ENCODE measurements at places on chromosomes 11 and 22.
A peak's percentile ranks its signal among the peaks of the same experiment; 100 is the strongest.

- peak; percentile 67 for DNase-seq
Measured at GRCh38 chr11:47917599-47918369, 62.6 kb upstream of the PTPRJ start.

GRCh38 chr11:3609416-3610265 lies 32.2 kb downstream of the ART5 start:
- peak; percentile 23 for DNase-seq

DNA sequence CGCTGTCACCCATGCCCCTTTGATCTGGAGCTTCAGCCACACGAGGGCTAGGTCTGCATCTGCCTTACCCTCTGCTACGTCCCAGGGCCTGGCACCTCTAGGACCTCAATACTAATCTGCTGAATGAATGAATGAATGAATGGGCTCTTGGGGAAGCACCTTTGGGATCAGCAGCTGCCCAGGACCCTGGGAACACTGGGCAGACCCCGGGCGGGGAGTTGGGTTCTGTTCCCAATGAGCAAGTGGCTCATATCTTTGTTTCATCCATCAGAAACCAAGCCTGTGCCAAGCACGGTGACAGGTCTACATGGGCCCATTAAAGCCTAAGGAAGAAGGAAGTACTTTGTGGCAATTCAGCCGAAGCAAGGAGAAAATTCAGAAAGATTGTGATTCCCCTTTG lies 41.5 kb upstream of the SHISAL1 start:
- no peak for DNase-seq

DNA sequence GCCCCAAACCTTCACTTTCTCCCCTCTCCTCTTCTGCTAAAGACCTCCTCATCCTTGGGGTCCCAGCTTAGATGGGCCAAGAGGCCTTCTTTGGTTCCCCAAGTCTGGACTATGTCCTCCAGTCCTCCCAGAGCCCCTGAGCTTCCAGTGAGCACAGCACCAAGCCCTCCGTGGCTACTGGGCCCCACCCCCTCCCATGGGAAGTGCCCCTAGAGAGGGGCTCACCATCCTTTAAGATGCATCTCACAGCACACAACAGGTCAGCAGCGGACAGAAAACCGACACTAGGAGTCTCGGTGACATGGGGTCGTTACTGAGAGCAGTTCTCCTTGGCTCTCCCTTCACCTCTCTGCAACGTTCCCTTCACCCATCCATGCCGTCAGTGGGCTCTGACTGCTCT lies 2.7 kb downstream of the LRRC32 start:
- DNase-seq, result no peak

- DNase-seq, result no peak
Measured at GRCh38 chr11:65797711-65798110, 10.8 kb downstream of the OVOL1 start.

- DNase-seq, result no peak
Measured at GRCh38 chr11:64745521-64746328, 1.8 kb upstream of the RASGRP2 start.

- DNase-seq, result no peak
Measured at GRCh38 chr22:50136581-50137015, 33.9 kb upstream of the PANX2 start.

- no peak for DNase-seq
Measured at GRCh38 chr11:47131136-47131535, 45.5 kb downstream of the ARFGAP2 start.

- no peak for DNase-seq
Measured at GRCh38 chr22:41772198-41772597, 28.3 kb upstream of the CCDC134 start.

DNA sequence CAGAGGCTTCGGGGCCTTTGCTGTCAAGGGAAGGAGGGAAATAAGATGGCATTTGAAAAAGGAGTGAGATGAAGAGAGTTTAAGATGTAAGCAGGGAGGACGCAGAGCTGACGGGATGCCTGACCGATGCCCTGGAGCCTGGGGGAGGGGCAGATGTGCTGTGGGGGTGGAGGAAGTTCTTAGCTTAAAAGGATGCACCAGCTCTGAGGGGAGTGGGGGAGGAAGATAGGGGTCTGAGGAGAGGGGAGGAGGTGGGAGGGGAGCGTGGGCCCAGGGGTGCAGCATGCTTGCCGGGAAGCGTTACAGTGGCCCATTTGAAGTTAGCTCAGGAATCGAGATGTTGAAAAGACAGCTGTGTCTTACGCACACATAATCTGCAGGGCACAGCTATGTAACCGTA lies 56.3 kb downstream of the RPS6KA4 start:
- DNase-seq, result no peak

DNA sequence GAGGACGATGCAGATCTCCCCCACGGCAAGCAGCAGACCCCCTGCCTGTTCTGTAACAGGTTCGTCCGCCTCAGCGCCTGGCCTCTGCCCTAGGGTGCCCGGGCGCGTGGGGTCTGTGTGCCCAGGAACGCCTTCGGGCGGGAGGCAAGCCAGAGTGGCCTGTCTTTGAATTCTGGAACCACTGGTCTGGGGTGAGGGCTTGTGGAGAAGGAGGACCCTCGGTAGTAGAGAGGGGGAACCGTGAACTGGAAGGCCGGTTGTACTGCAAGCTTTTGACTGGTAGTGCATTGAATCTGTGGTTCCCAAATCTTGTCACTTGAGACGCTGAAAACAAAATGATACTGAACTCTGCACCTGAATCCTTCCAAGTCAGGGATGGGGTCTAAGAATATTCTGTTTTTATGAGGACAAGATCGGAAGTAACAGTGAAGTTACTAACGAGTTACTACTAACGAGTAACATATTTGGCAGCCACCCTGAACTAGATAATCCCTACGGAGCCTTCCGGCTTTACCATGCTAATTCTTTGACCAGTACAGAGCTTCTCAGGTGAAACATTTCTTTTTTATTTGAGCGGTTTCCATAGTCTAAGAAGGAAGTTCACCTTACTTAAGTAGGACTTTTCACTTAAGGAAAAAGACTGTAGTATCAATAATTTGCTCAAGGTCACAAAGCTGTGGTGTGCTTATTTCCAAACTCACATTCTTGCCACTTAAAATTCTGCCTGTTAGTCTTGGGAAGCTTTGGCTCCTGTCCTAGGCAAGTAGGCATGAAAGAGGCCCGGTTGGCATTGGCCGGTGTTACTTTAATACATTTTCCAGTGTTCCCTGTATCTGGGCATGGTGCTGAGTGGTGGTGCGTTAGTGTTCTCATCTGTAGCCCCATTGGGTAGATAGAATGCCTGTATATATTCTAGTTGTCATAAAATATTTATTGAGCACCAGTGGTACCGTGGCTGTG lies 860 bp downstream of the PRMT3 start:
- no peak for DNase-seq

- no peak for DNase-seq
Measured at GRCh38 chr11:77425346-77425745, 48.5 kb downstream of the PAK1 start.

GRCh38 chr22:39926753-39927152 lies 25.9 kb downstream of the GRAP2 start:
- no peak for DNase-seq

DNA sequence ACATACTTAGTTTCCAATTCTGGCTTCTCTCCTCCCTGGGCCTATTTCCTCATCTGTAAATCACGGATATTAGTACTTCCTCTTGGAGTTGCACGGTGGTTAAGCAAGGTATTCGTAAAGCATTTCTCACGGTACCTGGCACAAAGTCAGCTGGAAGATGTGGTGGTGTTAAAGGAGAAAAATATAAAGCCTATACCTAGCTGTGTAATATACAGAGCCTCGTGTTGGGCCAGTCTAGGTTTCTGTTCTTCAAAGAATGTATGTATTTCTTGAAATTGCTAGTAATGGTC lies 47.2 kb downstream of the DBX1 start:
- peak; percentile 19 for DNase-seq

DNA sequence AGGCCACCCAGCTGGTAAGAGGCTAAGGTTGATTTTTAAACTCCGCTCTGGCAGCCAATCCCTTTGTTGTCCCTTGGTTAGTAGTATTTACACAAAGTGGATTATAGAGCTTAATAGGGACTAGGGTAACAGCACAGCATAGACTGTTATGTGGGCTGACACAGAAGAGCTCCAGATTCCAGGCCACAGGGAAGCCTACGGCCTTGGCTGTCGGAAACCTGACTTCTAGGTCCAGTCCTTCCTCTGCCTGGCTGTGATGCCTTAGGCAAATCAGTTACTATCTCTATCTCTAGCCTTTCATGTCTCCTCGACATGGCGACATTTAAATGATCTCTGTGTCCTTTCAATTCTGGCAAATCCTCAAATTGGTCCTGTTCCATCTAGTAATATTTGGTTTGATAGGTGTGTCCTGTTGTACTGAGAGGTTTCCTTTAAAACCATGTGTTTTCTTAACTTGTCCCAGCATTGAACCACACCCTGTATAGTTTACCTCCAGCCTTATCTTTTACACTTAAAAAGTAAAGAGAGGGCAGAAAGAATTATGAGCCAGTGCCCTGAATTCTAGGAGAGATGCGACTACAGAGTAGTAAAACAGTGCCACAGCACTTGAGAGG lies 4.2 kb downstream of the MMP1 start:
- DNase-seq, result no peak

DNA sequence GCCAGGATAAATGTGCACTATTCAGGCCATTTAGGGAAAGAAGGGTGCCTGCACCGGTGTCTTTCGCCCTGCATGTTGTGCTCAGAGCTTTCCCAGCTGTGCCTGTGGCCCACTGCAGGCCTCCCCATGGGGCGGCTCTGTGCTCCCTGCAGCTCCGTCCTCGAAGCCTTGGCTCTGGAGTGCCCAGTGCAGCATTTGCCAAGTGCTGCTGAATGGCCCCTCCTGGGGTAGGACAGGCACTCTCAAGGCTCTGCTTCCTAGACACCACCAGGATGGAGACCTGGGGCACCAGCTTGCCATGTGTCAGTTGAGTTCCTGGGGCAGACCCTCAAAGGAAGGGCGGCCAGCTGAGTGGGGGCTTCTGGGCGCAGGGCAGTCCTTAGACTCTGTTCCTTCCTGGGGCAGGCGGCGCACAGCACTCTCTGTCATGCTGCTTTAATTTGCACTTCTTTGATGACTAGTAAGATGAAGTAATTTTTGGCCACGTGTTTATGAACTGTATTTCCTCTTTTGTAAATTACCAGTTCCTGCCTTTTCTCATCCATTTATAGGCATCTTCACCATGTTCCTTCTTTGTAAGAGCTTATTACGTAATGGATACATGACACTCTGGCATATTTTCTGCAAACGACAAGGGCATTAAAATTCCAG lies 32.1 kb upstream of the GNB1L start:
- DNase-seq, result peak; percentile 94

DNA sequence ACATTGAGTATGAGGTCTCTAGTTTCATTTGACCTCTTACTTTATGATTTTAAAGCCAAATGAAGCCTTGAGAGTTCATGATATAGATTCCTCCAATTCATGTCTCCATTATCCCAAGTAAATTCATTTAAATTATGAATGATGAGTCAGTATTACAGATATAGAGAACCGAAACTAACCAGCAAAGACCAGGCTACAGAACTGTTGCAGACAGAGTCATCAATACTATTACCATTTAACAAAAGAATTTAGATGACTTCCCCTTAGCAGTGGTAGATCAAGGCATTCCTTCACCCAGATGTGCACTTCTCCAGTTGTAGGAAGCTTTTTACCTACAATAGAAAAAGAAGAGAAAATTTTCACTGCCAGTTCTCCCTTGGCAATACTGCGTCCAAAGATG lies 11.8 kb upstream of the CCDC89 start:
- DNase-seq, result no peak

DNA sequence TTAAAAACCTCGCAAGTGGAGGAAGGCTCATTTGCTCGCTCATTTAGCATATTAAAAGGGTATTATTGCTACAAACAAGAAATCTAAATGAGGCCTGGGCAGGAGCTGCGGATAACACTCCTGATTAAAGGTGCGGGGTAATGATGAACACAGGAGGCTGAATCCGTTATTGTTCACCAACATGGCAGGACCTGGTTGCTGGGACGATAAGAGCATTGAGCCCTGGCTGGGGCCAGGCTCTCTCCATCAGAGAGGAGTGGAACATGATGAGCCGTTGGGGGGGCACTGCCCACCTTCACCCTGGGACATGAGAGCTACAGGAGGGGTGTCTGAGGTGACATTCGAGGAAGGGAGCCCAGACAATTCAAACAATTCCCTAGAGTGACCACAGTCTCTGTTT lies 211.7 kb downstream of the NXPE2 start:
- no peak for DNase-seq

GRCh38 chr11:116415095-116415494 lies 357.7 kb downstream of the BUD13 start:
- peak; percentile 12 for DNase-seq

- no peak for DNase-seq
Measured at GRCh38 chr11:65642014-65642671, 4.2 kb downstream of the SIPA1 start.

DNA sequence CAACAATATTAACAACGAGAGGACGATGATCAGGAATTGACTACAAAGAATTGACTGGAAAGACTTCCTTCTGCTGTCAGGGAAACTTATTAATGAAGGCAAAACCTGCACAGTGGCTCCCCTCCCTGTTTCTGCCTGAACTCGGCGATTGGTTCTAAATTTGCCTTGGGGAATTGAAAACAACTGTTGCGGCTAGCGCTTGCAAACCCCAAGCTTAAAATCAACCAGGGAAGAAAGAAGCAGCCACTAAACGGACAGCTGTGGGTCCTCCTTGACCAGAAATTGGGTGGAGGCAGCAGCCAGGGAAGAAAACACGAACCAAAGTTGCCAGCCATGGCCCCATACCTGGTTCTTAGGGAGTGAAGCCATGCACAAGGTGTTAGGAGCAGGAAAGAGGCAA lies 383.5 kb upstream of the CADM1 start:
- DNase-seq, result no peak

DNA sequence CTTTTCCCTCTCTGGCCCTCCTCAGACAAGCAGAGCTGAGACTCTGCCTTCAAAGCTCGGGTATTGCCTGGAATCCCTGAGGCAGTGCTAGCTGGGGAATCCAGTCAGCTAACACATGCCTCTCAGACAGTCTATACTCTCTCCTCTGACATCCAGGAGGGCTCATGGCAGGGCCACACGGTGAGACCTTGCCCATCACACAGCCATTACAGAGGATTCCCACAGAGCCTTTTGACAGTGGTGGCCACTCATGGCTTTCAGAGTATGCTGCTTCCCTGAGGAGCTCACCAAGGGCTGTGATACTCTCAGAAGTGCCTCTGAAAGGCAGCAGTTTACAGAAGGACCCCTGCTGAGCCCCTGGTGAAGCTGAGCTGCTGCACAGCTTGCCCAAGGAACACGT lies 165.3 kb downstream of the RRAS2 start:
- DNase-seq, result no peak

GRCh38 chr11:44949160-44950030 lies 1.3 kb downstream of the TP53I11 start:
- peak; percentile 19 for DNase-seq

- DNase-seq, result no peak
Measured at GRCh38 chr11:96340555-96340885, 2.5 kb downstream of the MAML2 start.

GRCh38 chr22:36323182-36323854 lies 64.4 kb downstream of the MYH9 start:
- peak; percentile 46 for DNase-seq

DNA sequence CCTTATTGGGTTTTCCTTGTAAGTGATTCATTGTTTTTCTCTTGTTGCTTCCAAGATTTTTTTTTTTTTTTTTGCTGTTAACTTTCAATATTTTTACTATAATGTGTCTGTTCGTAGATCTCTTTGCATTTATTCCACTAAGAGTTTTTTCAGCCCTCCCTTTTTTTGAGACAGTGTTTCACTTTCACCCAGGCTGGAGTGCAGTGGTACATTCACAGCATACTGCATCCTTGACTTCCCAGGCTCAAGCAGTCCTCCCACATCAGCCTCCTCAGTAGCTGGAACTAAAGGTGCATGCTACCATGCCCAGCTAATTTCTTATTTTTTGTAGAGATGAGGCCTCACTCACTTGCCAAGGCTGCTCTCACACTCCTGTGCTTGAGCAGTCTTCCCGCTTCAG lies 1282.0 kb upstream of the CNTN5 start:
- DNase-seq, result no peak

GRCh38 chr11:132734217-132734616 lies 798.1 kb downstream of the OPCML start:
- peak; percentile 98 for DNase-seq

Data from fibroblast of skin of right quadriceps (primary cell).